Stimulated activated CD8-positive, alpha-beta memory T cell treated with anti-CD3 and anti-CD28 coated beads, Interleukin-4, amount 100 ng/mL, for 1 hour (primary cell): ENCODE measurements at places on chromosomes 6 and 20.

- no peak for DNase-seq
These were observed 160.8 kb downstream of the GMPR start for GRCh38 chr6:16399158-16399557.

- DNase-seq: no peak
These were observed 44.0 kb downstream of the SSR1 start for GRCh38 chr6:7268816-7269555.

DNA sequence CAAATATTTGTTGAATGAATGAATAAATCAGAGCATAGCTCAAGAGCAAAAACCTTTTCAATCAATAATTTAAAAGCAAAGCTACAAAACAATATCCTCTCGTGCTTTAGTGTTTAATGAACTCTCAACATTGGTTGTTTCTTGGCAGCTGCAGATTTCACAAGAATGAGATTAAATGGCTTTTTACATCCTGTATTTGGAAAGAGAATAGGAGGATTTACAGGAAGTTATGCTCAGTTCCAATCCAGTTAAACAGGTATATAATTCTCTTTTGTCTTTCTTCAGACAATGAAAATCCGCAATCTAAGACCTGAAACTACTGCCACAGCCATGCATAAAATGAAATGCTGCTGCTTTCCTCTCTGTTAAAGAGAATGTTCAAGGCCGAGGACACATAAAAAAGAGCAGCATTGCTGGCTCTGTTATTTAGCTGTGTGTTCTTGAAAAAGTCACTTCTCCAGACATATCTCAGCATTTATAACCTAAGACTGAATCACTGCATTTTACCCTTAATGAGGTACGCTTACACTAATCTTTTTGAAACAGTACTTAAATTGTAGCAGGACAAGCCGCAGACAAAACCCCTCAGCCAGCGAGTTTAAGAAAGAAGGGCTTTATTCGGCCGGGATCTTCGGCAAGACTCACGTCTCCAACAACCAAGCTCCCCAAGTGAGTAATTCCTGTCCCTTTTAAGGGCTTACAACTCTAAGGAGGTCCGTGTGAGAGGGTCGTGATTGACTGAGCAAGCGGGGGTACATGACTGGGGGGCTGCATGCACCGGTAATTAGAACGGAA is 3.6 kb downstream of the C6orf52 start:
- DNase-seq: no peak

DNA sequence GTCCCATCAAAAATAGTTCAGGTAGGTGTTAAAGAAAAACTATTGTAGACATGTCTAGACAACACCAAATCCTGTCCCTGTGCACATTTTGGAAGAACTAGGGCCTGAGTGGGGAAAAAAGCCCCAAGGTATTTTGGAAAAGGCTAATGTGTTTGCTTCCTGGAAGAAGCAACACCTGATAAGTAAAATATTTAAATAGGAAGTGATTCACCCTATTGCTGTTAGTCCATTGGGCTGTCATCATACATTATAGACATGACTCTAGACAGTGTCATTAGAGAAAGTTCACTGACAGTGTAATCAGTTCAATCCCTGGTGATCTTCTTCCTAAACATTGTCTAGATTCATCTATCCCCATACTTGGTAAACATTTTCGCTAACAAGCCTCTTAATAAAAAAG is 465.3 kb downstream of the CBLN4 start:
- no peak for DNase-seq

GRCh38 chr6:32562940-32563339 is 26.7 kb downstream of the HLA-DRB1 start:
- DNase-seq: no peak

DNA sequence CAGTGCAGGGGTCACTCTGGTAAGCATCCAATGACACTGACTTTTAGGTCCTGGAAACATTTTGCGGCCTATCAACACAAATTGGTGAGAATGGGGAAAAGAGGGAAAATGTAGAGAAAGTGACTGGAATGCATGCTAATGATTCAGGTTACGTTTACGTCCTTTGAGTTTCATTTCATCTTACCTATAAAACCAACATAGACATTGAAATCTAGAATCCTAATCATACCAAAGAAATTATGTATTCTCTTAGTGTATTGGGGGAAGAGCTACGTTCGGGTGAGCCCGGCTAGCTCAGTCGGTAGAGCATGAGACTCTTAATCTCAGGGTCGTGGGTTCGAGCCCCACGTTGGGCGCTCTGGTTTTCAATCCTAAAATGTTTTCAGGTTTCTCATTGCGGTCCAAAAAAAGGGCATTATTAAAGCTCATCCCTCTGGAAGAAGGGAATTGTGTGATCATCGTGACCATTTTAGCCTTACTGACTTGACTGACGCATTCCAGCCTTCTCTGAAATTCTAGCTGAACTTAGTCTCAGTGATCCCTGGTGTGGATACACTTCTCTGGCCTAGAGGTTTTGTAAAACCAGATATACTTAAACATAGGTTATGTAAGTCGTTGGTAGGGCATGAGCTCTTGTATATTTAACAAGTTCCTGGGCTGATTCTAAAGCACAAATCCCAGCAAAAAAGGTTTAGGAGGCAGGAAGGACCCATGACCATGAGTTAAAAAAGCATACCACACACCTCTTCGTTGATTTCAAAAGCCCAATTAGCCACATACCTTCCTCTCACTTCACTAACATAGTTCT is 18.3 kb downstream of the HMGN4 start:
- no peak for DNase-seq

DNA sequence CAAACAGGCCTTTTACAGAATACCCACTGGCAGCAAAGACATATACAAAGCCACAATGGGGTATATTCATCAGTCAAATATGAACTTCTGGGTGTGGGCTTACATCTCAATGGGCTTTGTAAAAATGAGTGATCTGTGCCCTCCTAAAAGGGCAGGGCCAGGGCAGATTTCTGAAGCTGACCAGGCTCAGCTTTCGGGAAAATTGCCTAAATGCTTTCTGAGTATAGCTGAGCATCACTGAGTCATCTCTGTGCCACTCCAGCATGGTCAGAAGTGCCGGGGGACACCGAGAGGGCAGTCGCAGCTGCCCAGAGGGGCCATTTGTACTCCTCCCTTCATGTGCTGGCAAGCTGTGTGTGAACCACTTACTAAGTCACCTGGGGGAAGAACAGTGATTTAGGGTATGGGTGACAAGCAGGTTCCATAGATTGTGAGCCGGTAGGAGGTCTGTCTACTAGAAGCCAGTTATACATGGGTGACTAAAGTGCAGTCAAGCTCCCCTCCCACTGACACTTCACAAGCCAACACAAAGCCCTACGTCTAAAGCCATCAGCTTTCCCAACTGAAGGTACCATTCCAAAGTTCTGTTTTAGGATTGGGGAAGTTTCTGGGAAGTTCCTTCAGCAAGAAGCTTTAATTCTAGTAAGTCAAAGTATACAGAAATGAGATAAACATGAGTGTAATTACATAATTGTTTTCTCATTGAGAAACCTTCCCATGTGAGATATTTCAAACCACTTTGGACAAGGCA is 147.6 kb upstream of the TAB2 start:
- no peak for DNase-seq

DNA sequence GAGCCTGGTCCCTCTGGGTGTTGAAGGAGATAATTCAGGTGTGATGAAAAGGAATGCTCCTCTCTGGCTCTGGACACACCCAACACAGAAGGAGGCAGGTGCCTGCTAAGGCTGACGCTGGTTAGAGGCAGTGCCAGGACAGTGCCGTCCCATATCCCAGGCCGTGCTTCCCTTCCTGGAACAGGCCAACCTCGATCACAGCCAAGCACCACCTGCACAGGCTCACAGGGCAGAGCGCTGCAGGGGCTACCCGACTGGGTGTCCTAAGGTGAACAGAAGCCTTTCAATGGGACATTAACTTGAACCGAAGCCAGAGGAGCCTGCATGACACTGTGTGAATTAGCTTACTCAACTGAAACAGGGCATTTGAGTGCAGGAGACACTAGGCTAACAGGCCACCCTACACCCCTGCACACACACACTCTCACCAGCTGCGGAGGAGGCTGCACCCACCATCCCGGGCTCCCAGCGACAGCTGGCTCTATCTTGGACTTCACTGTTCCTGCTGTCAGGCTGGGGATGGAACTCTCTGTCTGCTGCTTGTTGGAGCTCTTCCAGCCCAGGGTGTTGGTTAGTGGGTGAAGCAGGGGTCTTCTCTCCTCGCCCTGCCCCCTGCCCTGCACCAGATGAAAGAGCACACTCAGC is 347.2 kb downstream of the TAF4 start:
- no peak for DNase-seq

DNA sequence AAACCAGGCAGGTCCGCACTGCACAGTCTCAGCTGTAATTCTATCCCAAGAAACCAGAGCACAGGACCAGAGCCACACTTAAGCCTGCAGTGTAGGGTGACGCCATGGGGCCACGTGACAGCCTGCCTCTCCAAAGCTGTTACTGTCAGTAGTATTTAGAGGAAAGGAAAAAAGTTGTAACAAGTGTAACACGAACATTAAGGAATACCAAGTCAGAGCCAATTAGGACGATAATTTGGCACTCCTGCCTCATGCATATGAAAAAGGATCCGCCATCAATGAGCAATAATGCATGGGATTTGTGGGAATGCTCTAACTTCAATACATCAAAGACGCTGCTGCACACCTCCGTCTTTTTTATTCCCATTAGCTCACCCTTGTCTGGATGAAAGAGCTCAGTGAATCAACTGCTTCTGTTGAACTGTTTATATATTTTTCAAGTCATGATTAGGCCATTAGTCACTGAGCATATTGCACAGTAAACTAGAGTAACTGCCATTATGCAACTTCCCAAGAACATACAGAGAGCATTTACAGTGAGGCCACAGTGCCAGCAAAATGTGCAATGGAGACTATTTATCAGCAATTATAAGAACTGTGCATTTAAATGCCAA is 79.9 kb downstream of the ATXN1 start:
- DNase-seq: no peak

DNA sequence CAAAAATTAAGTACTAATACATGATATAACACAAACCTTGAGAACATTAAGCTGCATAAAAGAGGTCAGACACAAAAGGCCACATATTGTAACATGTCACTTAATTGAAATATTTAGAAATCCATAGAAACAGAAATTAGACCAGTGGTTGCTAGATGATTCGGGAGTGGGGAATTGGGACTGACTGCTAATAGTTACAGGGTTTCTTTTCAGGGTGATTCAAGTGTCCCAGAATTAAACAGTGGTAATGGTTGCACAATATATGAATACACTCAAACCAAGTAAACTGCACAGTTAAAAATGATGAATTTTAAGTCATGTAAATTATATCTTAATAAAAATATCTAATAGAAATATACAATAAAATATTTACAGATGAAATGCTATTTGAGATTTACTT is 174.5 kb downstream of the WDR27 start:
- no peak for DNase-seq

DNA sequence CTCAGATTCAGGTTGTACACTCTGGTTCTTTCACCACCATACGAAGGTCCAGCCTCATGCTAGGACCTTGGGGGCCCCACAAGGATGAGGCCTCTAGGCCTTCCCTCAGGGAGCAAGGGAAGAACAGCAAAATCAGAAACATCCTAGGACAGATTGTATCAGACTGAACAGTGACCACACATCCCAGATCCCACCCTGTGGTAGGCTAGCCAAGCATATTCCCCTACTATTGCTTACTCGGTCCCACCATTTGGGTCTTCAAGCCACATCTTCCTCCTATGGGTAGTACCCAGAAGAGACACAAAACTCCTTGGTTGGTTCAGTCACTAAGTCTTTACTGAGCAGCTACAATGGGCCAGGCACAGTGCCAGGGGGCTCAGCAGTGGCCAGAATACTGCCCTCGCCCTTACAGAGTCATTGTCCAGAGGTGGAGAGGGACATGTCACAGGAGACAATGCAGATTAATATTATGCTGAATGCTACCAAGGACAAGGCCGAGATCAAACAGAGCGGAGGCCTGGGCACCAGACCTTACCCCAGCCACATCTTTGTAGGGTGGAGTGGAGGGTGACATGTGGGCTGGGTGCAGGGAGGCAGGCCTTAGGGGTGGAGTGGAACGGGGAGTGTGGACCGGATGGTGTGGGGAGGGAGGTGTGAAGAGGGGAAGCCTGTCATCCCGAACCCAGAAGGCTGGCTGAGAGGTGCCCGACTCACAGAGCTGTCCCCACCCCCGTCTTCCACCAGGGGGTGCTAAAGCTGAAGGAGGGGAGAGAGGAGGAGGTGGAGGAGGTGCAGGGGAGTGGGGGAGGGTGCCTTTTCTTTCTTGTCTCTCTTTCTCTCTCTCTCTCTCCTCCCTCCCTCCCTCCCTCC is 6.8 kb upstream of the MAPK13 start:
- DNase-seq: peak; percentile 67

- no peak for DNase-seq
These were observed 23.1 kb downstream of the PHACTR2 start for GRCh38 chr6:143700684-143701348.

DNA sequence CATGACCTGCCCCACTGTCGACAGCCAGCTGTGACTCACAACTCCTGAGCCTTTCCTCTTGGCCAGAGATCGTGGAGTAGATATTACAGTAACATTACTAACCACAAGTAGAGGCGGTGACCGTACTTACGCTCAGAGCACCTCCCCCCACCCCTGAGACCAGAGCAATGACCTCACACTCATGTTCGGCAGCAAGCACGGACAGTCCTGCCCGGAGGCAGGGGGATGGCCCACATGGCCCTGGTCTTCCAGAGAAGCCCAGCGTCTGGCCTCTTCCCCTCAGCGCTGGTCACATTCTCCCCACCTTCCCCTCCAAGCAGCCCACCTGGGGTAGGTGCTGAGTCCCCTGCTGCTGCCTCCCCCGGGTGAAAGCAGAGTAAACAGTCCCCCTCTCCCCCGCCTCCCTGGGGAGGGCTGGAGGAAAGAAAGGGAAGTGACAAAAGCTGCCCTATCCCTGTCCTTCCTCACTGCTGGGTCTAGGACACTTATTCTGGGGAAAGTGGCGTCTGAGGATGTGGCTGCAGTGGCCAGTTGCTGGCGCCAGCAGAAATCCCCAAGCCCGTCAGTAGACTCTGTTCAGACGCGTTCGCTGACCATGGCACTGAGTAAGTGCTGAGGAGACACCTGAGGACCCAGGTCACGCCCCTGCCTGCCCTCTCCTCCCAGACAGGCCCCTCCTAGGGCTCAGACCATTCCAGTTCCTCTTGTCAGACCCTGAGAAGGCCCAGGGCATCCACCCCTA is 68.5 kb downstream of the MRPL14 start:
- no peak for DNase-seq

DNA sequence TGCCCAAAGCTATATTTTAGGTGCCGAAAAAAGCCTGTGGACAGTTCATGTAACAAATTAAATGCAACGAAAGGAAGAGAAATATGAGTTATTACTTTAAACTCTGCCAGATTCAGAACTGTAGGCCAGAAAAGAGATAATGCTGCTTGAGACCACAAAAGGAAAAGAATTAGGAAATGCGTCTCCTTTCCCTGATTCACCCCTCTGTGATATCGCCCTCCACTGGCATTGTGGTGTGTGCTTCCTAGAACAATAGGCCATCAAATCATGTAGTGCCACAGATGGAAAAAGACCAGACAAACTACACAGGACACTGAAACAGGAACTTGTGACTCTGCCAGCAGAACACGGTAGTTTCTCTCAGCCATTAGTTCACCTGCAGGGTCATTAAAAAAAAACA is 14.7 kb upstream of the LAMA4 start:
- DNase-seq: no peak

DNA sequence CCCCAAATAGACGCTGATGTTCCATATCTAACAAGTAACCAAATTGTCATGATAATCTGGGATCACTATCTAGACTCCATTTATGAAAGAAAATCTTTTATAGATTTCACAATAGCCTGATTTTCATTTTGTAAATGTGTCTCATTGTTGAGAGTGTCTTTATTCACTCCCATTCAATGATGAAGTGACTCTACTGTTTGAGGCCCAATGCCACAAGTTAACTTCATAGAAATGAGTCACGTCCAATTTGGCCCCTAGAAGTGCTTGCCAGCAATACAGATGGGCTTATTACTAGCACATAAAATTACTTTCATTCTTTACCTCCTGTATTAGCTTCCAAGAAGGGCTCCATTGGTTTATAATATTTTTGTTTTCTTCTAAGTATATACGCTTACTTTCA is 6.3 kb downstream of the IPCEF1 start:
- no peak for DNase-seq
